CD4-positive, alpha-beta memory T cell (primary cell): ENCODE measurements at places on chromosomes 1 and 21. TPM values are rescaled to one million over a fixed set of nuclear protein-coding genes. Genes with fewer than 3 reads are reported as not detected.

- H3K36me3 ChIP-seq = peaks cover 4% of the 10 kb centered on the region
- H3K27ac ChIP-seq = no peak overlapping the region
- no peaks in the 10 kb centered on the region for H3K4me1 ChIP-seq
These were observed 13.2 kb upstream of the EXO5 start for GRCh38 chr1:40495315-40495903.

DNA sequence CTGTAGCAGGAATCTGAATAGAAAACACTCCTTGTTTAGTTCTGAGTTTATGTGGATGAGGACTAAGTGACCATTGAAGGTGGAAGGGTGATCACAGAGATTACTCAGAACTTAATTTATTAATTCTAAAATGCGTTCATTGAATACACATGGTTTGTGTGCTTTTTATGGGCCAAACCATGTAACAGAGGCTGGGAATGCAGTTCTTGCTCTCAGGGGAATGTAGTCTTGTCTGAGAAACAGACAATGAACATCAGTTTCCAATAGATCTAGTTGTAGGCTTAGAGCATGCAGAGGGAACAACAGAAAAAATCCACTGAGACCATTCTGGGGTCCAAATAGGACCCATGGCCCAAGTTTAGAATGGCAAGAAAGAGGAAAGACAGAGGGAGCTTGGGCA is 46.1 kb downstream of the ITSN1 start:
- H3K4me3 ChIP-seq = no peak overlapping the region
- no peaks in the 10 kb centered on the region for H3K4me1 ChIP-seq
- no peak for DNase-seq

DNA sequence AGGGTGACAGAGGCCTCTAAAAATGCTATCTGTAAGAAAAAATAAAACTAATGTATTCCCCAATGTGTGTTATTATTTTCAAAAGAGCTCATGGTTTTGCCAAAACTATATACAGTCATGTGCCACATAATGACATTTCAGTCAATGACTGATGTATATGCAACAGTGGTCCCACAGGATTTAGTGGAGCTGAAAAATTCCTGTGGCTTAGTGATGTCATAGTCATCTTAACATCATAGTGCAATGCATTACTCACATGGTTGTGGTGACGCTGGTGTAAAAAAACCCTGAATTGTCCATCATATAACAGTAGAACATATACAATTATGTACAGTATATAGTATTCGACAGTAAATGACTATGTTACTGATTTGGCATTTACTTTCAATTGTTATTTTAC is 172.4 kb downstream of the CACNA1E start:
- no peaks in the 10 kb centered on the region for H3K27me3 ChIP-seq
- H3K4me3 ChIP-seq = no peak overlapping the region
- DNase-seq = no peak
- H3K36me3 ChIP-seq = no peaks in the 10 kb centered on the region

DNA sequence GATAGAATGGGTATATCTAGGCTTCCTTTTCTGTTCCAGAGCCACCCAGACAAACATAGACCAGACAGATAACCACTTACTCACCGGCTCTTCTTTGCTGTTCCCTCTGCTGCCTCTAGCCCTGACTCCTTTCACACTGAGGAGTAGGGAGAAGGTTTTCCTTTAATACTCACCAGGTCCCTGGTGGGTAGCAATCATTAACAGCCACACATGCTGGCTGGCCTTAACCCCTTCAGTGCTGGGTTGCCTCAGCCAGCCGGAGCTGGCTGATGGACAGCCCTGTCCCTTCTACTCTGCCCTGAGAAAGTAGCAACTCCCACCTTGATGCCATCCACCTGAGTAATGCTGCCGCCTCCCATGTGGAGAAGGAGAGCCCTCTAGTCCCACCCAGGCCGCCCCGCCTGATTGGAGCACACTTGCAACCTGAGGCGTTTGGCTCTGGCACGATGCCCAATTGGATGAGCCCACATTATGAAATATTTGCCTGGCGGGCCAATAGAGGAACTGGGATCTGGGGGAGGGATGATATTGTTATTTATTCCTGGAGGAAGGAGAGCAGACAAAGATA is 71.6 kb downstream of the PLEKHA6 start:
- DNase-seq = no peak
- no peak overlapping the region for H3K27ac ChIP-seq
- H3K4me3 ChIP-seq = no peak overlapping the region
- H3K27me3 ChIP-seq = no peaks in the 10 kb centered on the region
- no peaks in the 10 kb centered on the region for H3K36me3 ChIP-seq
- peaks cover 19% of the 10 kb centered on the region for H3K4me1 ChIP-seq

The HES2 gene
- total RNA-seq = not detected

The PALMD gene
- total RNA-seq = not detected

The HTR6 gene
- 0.33 TPM for total RNA-seq

- no peaks in the 10 kb centered on the region for H3K27me3 ChIP-seq
- peaks cover 60% of the 10 kb centered on the region for H3K36me3 ChIP-seq
- DNase-seq = no peak
- H3K4me3 ChIP-seq = no peak overlapping the region
- peaks cover 97% of the 10 kb centered on the region for H3K4me1 ChIP-seq
These were observed 12.1 kb downstream of the IL24 start for GRCh38 chr1:206909161-206909882.

DNA sequence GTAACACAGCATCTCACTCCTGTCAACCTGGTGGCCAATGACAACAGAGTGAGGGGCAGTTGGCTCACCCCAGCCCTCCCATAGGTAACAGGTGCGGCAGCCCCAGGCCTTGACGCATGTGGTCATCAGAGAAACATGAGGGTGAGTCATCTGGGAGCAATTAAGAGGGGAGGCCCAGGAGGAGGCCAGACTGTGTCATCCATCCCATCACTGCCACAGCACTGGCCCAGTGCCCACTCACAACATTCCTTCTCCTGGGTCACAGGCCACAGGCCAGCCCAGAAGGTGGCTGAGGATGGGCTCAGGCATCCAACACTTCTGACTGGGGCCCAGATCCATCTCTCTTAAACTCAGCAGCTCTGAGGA is 17.1 kb downstream of the TEX35 start:
- no peaks in the 10 kb centered on the region for H3K36me3 ChIP-seq
- H3K4me1 ChIP-seq = peaks cover 6% of the 10 kb centered on the region
- no peaks in the 10 kb centered on the region for H3K27me3 ChIP-seq
- DNase-seq = no peak

- H3K36me3 ChIP-seq = no peaks in the 10 kb centered on the region
- DNase-seq = no peak
- H3K27me3 ChIP-seq = no peaks in the 10 kb centered on the region
- H3K4me1 ChIP-seq = no peaks in the 10 kb centered on the region
These were observed 102.3 kb downstream of the OMA1 start for GRCh38 chr1:58443986-58444868.

- H3K27me3 ChIP-seq = no peaks in the 10 kb centered on the region
- DNase-seq = no peak
- no peaks in the 10 kb centered on the region for H3K36me3 ChIP-seq
- H3K4me1 ChIP-seq = peaks cover 85% of the 10 kb centered on the region
These were observed 1.7 kb downstream of the KIF21B start for GRCh38 chr1:201021630-201022492.

The KDM1A gene
- total RNA-seq = 43.2 TPM

GRCh38 chr1:119541389-119541788 is 34.4 kb downstream of the HSD3B1 start:
- DNase-seq = no peak
- H3K27ac ChIP-seq = no peak overlapping the region
- no peak overlapping the region for H3K4me3 ChIP-seq
- H3K36me3 ChIP-seq = no peaks in the 10 kb centered on the region
- no peaks in the 10 kb centered on the region for H3K4me1 ChIP-seq
- no peaks in the 10 kb centered on the region for H3K27me3 ChIP-seq

GRCh38 chr1:228914700-228915099 is 179.4 kb downstream of the RHOU start:
- no peak for DNase-seq
- H3K27ac ChIP-seq = no peak overlapping the region
- H3K36me3 ChIP-seq = no peaks in the 10 kb centered on the region
- H3K4me1 ChIP-seq = no peaks in the 10 kb centered on the region
- H3K4me3 ChIP-seq = no peak overlapping the region

- H3K4me1 ChIP-seq = no peaks in the 10 kb centered on the region
- H3K27ac ChIP-seq = no peak overlapping the region
- no peaks in the 10 kb centered on the region for H3K36me3 ChIP-seq
- H3K27me3 ChIP-seq = no peaks in the 10 kb centered on the region
- DNase-seq = no peak
- H3K4me3 ChIP-seq = no peak overlapping the region
These were observed 60.1 kb upstream of the PTCH2 start for GRCh38 chr1:44903011-44903680.

- no peaks in the 10 kb centered on the region for H3K4me1 ChIP-seq
- DNase-seq = no peak
- no peaks in the 10 kb centered on the region for H3K36me3 ChIP-seq
- no peak overlapping the region for H3K4me3 ChIP-seq
These were observed 25.5 kb downstream of the B3GALT5 start for GRCh38 chr21:39638281-39638680.

The CIART gene
- 0.67 TPM for total RNA-seq

The DNM3 gene
- total RNA-seq = 2.7 TPM

GRCh38 chr1:185790194-185790735 is 56.1 kb downstream of the HMCN1 start:
- no peak overlapping the region for H3K27ac ChIP-seq
- no peak overlapping the region for H3K4me3 ChIP-seq
- no peaks in the 10 kb centered on the region for H3K27me3 ChIP-seq
- H3K4me1 ChIP-seq = no peaks in the 10 kb centered on the region
- no peaks in the 10 kb centered on the region for H3K36me3 ChIP-seq

The PMF1 gene
- 40.2 TPM for total RNA-seq

The ANGPTL3 gene
- total RNA-seq = not detected

The FOXO6 gene
- total RNA-seq = not detected

The BGLAP gene
- total RNA-seq = 7.7 TPM

The CHIT1 gene
- 0.41 TPM for total RNA-seq

The TAS1R1 gene
- not detected for total RNA-seq

DNA sequence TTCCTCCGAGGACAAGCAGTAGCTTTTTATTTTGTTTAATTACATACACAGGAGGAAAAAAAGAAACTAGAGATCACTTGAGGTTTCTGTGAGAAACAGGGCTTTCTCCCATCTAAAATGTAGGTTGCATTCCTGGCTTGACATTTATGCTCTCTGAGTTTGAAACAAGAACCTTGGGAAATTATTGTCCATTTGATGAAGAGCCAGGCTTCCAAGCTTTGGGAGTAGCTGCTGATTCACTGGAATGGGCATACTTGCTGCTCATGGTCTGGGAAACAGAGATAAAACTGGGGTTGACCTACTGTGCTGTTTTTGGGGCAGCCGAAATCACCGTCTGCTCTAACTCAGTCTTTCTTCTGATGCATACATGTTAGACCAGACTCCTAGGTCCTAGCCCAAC is 165.4 kb downstream of the MIS18A start:
- no peak overlapping the region for H3K4me3 ChIP-seq
- H3K4me1 ChIP-seq = no peaks in the 10 kb centered on the region
- H3K27me3 ChIP-seq = no peaks in the 10 kb centered on the region
- no peak overlapping the region for H3K27ac ChIP-seq
- DNase-seq = no peak

- DNase-seq = no peak
- no peak overlapping the region for H3K4me3 ChIP-seq
- peaks cover 47% of the 10 kb centered on the region for H3K36me3 ChIP-seq
- no peaks in the 10 kb centered on the region for H3K4me1 ChIP-seq
- no peak overlapping the region for H3K27ac ChIP-seq
These were observed 19.8 kb downstream of the PLA2G2E start for GRCh38 chr1:19903621-19904020.

GRCh38 chr1:154840269-154841176 is 29.6 kb downstream of the KCNN3 start:
- no peak overlapping the region for H3K4me3 ChIP-seq
- H3K27ac ChIP-seq = no peak overlapping the region
- DNase-seq = no peak

GRCh38 chr1:70429219-70429618 is 18.2 kb downstream of the CTH start:
- no peaks in the 10 kb centered on the region for H3K36me3 ChIP-seq
- no peak overlapping the region for H3K4me3 ChIP-seq
- no peak for DNase-seq
- H3K27ac ChIP-seq = no peak overlapping the region
- H3K27me3 ChIP-seq = no peaks in the 10 kb centered on the region

DNA sequence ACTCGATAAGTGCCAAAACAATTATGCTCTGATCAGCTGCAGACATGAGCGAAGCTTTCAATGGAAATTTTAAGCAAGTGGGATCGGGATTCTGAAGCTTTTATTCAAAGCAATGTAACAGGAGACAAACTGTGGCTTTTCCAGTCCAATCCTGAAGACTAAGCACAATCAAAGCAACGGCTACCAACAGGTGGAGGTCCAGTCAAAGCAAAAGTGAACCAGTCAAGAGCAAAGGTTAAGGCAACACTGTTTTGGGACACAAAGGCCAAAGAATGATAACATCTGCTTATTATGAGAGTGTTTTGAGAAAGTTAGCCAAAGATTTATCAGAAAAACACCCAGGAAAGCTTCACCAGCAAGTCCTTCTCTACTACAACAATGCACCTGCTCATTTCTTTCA is 170.1 kb downstream of the SEC16B start:
- no peak overlapping the region for H3K4me3 ChIP-seq
- H3K4me1 ChIP-seq = no peaks in the 10 kb centered on the region
- H3K27ac ChIP-seq = no peak overlapping the region

GRCh38 chr1:78047631-78048030 is 1.9 kb downstream of the GIPC2 start:
- no peak overlapping the region for H3K4me3 ChIP-seq
- DNase-seq = no peak
- H3K36me3 ChIP-seq = no peaks in the 10 kb centered on the region
- peaks cover 14% of the 10 kb centered on the region for H3K27me3 ChIP-seq
- H3K4me1 ChIP-seq = peaks cover 11% of the 10 kb centered on the region
- H3K27ac ChIP-seq = no peak overlapping the region

The BCL2L15 gene
- 1.3 TPM for total RNA-seq

DNA sequence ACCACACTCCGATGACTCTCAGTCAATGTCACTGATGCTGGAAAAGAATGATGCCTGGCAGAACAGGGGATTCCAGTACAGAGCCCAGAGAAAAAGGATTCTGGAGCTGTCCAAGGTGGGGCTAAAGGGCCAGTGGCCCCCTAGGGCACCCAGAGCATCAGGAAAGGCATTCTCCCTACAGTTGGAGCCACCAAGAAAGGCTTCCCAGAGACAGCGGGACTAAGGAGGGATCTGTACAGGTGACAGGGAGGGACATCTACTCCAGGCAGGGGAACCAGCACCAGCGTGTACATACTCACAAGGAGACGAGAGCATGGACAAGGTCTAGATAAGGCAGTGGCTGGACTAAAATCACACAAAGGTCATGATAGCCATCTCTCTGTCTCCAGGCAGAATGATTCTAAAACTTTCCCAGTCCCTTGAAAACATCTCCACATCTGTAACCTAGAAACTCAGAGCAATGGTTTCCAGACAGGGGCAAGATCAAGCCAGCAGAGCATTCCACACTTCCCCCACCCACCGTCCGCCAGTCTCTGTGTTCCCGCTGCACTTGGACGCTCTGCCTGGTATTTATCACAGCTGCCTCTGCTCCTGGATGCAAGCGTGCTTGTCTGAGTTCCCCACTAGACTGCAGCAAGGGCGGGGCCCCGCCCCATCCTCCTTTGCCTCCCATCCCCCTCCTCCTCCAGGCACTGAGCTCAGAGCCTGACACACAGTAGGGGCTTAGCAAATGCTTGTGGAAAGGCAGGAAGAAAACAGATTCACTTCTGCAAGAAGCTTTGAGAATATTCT is 111.6 kb upstream of the ZC3H12A start:
- no peak overlapping the region for H3K27ac ChIP-seq
- H3K27me3 ChIP-seq = no peaks in the 10 kb centered on the region

- no peak overlapping the region for H3K27ac ChIP-seq
- no peak for DNase-seq
- H3K27me3 ChIP-seq = peaks cover 17% of the 10 kb centered on the region
- H3K36me3 ChIP-seq = no peaks in the 10 kb centered on the region
- H3K4me3 ChIP-seq = no peak overlapping the region
- peaks cover 7% of the 10 kb centered on the region for H3K4me1 ChIP-seq
These were observed 1.3 kb downstream of the CNN3 start for GRCh38 chr1:94925561-94926125.
